ENCODE measurements at places on chromosomes 4 and X.

- DNase-seq: peak; percentile 74
These were observed at the start of gene AMMECR1 for GRCh38 chrX:110317820-110318663. TSS of gene AMMECR1 (minus strand) at chrX:110318085. CDS start at chrX:110318071, 14 bp downstream.

GRCh38 chr4:61886131-61886530 is 686.0 kb downstream of the ADGRL3 start:
- no peak for DNase-seq

DNA sequence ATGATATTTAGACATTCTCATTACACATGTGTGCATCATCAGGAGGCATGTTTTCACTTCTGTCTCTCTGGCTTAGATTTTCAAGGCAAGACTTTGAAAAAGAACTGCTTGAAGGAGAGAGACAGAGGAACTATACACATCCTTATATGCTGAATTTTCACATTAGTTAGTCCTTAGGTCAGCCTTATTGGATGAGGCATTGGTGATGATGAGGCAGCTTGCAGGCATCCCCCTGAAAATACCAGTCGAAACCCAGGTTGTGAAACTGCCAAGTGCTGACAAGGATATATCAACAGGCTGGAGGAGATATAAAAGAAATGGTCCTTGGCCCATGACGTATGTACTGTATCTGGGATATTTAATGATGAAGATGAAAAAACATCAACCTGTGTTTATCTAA is 297.2 kb upstream of the AADAT start:
- no peak for DNase-seq

- DNase-seq: no peak
These were observed 11.5 kb downstream of the RAB9A start for GRCh38 chrX:13700380-13700779.

DNA sequence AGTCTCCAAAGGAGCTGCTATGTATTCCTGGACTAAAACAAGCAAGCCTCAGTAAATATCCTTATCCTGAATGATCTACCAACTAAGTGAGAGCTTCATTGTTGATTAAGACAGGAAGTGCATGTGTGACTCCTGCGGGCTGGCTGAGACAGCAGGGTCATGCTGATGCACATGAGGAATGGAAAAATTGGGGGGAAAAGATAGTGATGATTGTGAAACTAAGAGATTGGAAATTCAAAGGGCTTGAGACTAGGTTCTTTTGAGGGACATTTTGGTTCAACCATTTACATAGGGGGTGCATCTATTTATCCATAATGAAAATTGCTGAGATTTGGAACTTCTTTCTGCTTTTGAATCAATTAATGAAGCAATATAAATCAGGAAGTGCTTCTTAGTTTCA is 61.1 kb upstream of the C1QTNF7 start:
- DNase-seq: no peak

- no peak for DNase-seq
These were observed 1191.3 kb upstream of the IGFBP7 start for GRCh38 chr4:58301376-58301999.

- DNase-seq: no peak
These were observed 7.7 kb downstream of the CPZ start for GRCh38 chr4:8600266-8600665.

DNA sequence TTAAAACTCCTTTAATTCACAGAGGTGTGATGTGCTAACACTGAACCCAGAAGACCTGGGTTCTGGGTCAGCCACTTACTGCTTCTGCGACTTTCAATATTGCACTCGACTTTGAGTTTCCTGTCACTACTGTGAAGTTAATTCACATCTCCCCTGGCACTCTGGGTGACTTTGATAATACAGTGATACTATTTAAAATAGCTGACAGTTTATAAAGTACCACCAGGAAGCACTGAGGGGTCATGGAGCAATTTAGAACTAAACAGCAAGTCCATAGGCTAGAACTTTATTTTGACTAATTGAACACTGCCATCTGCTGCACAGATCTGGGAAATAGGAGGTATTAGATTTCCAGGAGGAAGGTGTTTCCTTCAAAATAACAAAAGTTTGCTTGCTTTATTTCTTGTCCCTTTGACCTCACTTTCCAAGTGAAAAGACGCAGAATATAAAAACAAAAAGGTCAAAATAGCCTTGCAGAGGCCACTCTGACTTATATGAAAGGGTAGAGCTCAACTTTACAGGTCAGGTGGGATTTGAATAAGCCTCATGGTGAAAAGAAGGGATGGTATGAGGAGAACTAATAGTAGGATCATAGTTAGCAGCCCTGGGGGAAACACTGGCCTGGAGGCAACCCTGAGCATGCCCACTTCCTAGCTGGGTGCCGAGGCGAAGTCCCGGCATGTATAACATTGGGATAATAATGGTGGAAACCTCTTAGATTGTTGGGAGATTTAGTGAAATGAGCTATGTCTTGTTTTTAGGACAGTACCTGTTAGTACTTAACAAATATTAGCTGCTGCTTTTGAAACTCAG is 53.4 kb downstream of the ZNF518B start:
- DNase-seq: no peak

GRCh38 chrX:17919896-17920446 is 58.9 kb upstream of the RAI2 start:
- DNase-seq: no peak

GRCh38 chr4:150973626-150974251 is 41.3 kb downstream of the LRBA start:
- no peak for DNase-seq

DNA sequence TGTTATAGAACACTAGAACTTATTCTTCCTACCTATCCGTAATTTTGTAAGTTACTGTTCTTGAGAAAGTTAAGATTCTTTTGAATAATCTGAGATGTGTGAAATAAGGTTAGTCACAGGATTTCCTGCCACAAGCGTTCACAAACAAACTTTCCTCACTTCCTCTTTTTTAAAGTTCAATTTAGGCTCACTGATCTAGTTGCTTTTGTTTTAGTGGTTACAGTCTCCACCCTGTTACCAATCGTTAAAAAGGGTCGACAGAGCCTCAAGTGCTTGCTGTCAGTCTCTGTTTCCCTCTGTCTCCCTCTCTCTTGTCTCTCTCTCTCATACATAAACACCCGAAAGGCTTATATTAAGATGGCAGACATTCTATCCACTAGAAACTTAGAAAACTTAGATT is 35.9 kb upstream of the STK26 start:
- no peak for DNase-seq

- DNase-seq: no peak
These were observed 962.9 kb upstream of the GRID2 start for GRCh38 chr4:91340822-91341221.

DNA sequence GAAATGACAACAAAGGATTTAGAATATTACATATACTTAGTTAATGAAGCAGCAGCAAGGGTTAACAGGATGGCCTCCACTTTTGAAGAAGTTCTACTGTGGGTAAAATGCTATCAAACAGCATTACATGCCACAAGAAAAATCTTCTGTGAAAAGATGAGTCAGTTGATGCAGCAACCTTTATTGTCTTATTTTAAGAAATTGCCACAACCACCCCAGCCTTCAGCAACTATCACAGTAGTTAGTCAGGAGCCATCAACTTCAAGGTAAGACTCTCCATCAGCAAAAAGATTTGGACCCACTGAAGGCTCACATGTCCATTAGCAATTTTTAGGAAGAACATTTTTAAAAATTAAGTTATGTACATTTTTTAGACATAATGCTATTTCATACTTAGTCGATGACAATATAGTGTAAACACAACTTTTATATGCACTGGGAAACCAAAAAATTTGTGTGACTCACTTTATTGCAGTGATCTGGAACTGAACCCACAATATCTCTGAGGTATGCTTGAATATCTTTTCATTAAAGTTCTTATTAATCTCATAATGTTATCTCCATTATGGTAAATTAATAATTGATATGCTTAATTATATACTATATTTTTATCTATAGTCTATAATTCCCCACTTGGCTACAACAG is 81.2 kb downstream of the SPCS3 start:
- DNase-seq: no peak

DNA sequence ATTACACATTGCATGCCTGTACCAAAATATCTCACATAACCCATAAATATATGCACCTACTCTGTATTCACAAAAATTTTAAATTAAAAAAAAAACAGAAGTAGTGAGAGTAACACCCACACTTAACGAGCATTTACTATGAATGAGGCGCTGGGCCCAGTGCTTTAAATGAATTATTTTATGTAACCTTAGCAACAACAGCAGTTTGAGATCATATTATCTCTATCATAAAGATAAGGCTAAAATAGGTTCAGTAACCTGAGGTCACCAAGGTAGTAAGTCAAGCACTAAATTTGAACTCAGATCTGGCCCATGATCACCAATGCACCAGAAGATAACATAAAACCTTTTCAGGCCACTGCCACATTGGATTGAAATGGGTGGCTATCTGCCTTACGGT is 5.3 kb upstream of the PROM1 start:
- no peak for DNase-seq

DNA sequence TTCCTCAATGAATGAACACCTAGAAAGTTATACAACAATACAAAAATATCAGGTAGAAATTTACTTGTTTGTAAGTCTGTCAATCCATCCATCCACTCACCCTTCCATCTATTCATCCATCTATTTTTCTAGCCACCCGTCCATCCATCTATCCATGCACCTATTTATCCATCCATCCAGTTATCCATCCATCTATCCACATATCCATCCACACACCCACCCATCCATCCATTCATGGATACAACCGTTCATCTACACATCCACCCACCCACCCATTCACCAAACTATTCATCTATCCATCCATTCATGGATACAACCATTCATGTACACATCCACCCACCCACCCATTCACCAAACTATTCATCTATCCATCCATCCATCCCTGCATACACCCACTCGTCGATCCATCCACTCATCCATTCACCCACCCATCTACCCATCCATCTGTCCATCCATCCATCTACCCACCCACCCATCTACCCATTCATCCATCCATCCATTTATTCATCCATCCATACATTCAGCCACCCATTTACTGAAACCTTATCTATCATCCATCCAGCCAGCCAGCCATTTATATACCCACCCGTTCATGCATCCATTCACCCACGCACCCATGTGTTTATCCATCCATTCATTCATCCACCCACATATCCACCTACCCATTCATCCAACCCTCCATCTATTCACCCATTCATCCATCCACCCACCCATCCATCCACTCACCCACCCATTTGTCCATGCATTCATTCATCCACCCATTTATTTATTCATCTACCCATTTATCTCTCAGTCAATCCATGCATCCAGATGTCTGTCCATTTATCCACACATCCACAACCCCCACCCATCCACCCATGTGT is 10.4 kb upstream of the CD99 start:
- DNase-seq: no peak

GRCh38 chrX:138710866-138711341 is 613 bp downstream of the FGF13 start:
- DNase-seq: peak; percentile 32

- DNase-seq: peak; percentile 57
These were observed 81.6 kb downstream of the GATB start for GRCh38 chr4:151679231-151679630.

DNA sequence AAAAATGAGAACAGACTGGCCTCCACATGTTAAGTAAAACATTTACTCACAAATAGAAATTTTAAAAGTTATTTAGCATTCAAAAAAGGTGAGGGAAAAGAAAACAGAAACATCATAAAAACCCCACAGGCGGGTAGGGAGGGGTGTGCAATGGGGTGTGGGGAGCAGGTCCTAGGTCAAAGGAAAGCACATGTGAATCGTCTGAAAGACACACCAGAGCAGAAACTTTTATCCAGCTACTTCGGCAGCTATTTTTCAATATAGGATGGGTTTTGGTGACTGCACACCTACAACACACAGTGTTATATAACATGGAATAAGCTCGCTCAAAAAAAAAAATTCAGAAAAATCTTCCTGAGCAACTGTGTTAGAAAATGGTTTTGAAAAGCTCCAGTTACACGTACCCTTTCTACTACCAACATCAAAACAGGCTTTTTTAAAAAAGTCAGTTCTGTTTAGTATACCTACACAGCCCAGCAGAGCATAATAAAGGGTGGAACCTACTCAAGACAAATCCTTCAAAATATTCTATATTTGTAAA is 1.6 kb downstream of the OTUD4 start:
- no peak for DNase-seq

DNA sequence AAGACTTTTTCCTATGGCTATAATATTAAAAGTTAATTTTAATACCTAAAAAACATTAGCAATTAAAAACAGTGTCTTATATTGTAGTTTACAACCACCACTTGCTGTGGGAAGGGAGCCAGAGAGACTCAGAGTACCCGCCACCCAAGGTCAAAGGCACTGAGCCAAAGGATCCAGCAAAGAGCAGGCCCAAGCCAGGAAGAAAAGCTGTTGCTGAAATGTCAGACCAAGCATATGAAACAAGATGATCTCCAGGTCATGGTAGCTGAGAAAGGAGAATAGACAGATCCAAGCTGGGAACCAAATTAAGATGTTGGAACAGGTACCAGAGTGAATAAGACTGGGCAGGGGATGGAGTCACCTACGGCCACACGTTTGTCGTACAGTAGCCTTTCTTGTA is 18.8 kb upstream of the ATOH1 start:
- DNase-seq: no peak

GRCh38 chr4:154360491-154360890 is 131.1 kb downstream of the DCHS2 start:
- DNase-seq: no peak

GRCh38 chr4:158170691-158171561 is 1.9 kb downstream of the GASK1B start:
- peak; percentile 60 for DNase-seq

DNA sequence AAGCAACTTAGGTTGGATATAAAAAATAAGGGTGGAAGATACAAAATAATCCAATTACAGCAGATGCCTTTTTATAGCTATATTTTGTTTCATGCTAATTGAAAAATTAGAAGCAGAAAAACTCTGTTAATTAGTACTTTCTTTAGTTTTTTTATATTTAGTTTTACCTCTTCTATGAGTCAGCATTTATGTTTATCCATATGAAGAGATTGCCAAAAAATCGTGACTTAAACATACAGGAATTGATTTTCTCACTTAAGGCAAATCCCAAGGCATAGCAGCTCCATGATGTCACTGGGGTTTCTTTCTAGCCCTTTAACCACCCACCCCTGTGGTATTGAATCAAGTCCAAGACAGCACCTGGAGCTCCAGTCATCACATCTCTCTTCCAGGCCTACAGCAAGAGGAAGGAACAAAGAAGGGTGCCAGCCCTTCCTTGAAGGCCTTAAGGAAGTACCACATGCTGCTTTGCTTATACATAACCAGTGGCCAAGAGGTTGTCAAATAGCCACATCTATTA is 365.8 kb upstream of the TENM3 start:
- no peak for DNase-seq

DNA sequence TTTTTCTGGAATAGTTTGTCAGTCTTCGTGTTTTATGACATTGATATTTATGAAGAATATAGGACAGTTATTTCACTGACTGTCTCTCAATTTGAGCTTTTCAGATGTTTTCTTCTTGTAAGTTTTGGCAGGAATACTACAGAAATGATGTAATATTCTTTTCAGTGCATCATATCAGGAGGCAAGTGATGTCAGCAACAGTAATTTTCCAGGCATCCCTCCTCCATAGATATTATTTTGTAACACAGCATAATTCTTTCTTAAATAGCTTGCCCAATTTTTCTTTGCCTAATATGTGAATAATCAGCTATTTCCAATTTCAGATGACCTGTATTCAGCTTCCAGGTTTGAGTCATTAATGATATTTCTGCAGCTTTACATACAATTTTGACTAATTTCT is 211.1 kb downstream of the ADGRL3 start:
- DNase-seq: no peak
